NCI-H526 (cell line): ENCODE measurements at places on chromosomes 1 and 21.

- DNase-seq, result no peak
Measured at GRCh38 chr1:82614090-82614489, 813.4 kb downstream of the ADGRL2 start.

- DNase-seq, result no peak
Measured at GRCh38 chr1:157153746-157154145, 15.6 kb upstream of the ETV3 start.

- no peak for DNase-seq
Measured at GRCh38 chr21:42613756-42614155, 39.7 kb upstream of the PDE9A start.

- DNase-seq, result peak; percentile 63
Measured at GRCh38 chr1:76868154-76868882, 1.0 kb downstream of the ST6GALNAC5 start.

DNA sequence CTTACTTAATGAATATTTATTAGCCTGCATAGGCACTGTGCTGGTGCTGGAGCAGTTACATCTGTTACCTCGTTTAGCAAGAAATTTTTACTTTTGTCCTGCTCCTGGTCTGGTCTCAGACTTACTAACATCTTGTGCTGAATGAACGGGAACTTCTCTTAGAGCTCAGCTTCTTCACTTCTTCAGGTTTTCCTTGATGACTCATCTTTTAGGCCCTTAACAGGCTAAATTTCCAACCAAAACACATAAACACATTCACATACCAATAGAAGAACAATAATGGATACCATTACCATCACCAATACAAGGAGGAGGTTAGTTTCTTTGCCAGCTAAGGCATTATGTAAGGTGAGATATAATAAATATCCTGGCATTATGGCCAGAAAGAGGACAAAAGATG is 68.9 kb downstream of the IFI44 start:
- no peak for DNase-seq

DNA sequence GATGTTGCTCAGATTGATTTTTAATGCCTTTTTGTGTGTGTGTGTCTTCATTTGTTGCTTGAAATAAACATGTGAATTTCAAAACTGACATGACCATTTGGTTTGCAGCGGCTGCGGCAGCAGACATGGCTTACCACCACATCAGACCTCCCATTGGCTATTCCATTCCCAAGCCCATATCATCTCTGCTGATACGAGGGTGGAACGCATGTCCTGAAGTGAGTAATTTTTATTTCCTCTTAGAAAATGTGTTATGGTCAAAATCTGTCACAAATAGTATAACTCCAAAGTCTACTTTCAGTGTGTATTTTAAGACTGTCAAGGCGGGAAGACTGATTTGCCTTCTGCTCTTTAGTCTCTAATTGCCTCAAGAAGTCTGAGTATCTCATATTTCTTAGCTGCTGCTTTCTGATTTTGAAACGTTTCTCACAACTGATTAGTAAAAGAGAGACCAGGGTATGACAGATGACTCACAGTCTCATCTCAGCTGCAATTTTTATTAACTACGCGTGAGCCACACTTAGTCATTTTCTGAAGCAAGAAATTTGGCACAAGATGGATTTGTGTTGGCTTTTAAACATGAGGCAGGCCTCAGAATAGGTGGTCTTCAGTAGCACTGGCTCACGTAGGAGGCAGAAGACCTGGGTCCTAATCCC is 49.0 kb downstream of the LRRC53 start:
- DNase-seq, result no peak

GRCh38 chr1:119582801-119583200 is 65.3 kb downstream of the ZNF697 start:
- peak; percentile 80 for DNase-seq

- no peak for DNase-seq
Measured at GRCh38 chr1:173164686-173165085, 42.4 kb downstream of the TNFSF4 start.

- DNase-seq, result no peak
Measured at GRCh38 chr1:80310703-80311245, 1304.2 kb upstream of the ADGRL4 start.

DNA sequence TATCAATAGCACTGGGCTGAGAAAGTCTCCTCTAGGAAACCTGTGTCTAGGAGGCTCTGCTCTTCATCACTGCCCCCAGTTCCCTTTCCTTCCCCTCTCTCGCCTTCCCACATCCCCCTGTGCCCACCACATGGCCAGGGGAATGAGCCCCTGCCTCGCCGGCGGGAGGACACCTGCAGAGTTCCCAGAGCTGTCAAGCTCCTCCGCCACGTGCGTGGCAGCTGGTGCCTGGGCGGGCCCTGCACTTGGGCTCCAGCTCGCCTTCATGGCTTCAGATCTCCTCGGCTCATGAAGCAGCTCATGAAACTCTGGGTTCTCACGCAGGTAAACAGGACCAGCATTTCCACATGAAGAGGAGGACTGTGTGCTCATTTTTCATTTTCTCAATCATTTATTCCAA is 62.8 kb downstream of the SIM2 start:
- DNase-seq, result no peak

GRCh38 chr1:193629875-193630274 is 443.5 kb upstream of the B3GALT2 start:
- no peak for DNase-seq

- no peak for DNase-seq
Measured at GRCh38 chr1:100452641-100453040, 85.3 kb upstream of the GPR88 start.

DNA sequence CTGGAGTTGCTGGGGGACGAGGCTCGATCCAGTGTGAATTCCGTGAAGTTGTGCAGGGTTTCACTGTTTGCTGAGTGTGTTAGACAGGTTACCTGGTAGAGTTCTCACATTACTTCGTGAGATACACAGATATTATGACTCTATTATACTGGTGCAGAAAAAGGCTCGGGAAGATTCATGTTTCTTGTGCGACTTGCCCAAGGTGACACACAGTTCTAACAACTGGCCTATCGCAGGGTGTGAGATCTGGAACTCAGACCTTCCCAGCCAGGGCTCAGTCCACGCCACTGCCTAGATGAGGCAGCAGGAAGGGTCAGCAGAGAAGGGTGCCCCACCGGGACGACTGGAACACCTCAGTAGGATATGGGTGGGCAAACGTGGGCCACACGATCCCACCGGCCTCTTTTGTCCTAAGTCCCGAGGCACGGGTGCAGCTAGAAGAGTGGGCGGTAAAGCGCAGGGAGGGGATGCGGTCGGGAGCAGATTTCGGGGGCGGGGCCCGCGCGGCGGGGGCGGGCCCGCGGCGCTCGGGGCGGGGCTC is 296 bp upstream of the RNPEP start:
- DNase-seq, result peak; percentile 64

GRCh38 chr1:23500466-23500865 is 16.5 kb upstream of the ASAP3 start:
- DNase-seq, result no peak

DNA sequence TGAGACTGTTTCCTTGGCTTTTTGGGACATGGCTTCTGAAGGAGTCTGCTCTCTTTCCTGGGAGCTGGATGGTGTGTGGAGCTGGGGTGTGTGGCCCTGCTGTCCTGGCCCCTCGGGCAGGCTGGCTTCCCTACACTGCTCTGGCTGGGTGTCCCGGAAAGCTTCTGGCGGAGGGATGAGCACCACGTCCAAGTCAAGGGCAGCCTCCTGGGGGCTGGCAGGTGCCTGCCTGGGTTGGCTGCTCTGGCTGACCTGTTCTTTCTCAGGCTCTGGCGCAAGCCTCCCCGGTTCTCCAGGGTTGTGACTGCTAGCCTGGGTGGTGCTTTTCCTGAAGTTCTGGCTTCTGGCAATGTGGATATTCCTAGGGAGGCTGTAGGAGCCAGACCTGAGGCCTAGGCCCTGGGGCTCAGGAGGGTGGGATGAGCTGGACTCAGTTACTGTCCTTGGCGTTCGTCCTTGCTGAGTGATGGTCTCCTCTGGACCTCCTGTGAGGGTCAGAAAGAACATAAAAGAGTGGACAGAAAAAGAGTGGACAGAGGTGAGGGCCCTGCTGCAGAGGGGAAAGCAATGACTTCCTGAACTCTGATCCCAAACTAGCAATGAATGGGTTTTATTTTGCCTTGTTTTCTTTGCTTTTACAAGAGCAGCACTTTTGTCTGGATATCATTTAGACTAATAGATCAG is 9.4 kb downstream of the C1orf116 start:
- no peak for DNase-seq

- DNase-seq, result peak; percentile 74
Measured at GRCh38 chr1:151693057-151693651, 23.4 kb downstream of the CELF3 start.

DNA sequence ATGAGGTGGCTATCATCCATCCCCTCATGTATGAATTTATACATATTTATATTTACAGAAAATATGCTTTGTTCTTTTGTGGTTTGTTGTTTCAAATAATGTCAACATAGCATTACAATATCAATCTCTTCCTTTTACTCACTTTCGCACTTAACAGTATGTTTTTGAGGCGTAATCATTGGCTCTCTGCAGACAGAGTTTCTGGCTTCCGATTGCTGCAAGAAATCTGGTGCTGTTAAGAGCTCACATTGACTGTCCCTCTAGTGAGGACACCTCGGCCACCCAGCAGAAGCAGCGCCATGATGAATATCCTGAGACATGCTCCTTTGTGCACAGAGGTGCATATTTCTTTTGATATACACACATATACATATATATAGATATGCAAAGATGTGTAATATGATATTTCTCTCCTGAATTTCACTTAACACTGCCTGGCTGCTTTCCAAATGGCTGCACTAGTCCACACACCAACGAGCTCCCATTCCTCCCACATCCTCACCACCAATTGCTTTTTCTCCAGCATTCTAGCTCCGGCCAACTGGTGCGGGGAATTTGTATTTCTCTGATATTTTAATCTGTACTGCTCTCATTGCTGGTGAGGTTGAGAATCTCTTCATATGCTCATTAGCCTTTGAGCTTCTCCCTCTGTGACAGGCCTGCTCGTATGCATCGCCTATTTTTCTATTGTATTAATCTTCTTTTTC is 248.4 kb downstream of the SIPA1L2 start:
- peak; percentile 76 for DNase-seq

DNA sequence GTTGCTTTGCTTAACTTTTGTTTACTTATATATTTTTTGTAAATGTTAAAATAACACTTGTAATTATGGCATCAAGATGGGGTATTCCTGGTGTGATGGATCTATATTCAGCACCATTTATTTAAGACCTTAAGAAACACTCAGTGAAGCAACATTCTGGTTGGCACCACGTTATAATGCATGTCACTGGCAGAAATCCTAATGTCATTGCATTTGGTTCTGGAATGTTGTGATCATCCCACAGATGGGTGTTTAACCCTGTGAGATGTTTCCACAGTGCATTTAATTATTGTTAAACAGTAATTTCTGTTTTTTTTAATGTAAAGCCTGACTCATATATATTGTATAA is 116.5 kb downstream of the NOS1AP start:
- DNase-seq, result no peak

GRCh38 chr1:46517010-46517600 is 27.5 kb downstream of the DMBX1 start:
- peak; percentile 59 for DNase-seq

GRCh38 chr1:97893844-97894243 is 27.0 kb downstream of the DPYD start:
- no peak for DNase-seq
